ENCODE measurements at places on chromosomes 6 and 20.

GRCh38 chr6:33492093-33492492 is 37.7 kb downstream of the ZBTB9 start:
- DNase-seq: no peak

GRCh38 chr6:158503222-158503621 is 56.7 kb upstream of the TMEM181 start:
- DNase-seq: no peak

- peak; percentile 27 for DNase-seq
Measured at GRCh38 chr20:3751675-3752385, 15.7 kb downstream of the ADISSP start.

- no peak for DNase-seq
Measured at GRCh38 chr20:51154708-51155690, 132.1 kb upstream of the KCNG1 start.

DNA sequence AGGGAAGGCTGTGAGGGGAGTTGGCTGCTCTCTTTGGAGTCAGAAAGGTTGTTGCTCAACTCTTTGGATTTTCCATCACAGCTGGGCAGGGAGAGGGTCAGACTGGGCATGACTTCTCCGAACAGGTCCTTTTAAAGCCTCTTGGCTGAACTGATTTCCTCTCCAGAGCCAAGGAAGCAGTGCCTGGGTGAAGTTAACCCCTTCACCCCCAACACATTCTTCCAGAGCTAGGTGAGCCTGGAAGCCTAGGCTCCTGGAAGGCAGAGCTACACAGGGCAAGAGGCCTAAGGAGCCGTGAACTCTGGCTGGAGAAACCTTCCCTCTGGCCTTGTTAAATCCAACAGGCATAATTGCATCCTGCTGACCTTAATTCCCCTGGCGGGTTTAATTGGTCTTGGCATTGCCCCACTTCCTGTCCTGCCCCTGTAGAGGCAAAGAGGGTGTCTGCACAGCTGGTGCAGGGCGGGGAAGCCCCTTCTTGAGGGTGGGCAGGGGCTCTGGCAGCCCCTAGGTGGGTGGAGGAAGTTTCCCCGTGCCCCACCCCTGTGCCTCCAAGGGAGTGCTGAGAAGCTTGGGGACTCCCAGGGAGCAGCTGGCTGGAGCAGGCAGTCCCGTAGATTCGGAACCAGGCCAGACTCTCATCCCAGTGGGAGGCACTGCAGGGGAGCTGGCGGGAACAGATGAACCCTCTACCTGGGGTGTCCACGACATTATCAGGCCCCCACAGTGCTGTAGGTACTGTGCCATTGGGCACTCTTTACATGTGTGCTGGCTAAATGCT is 3.6 kb upstream of the MYLK2 start:
- DNase-seq: no peak

- DNase-seq: no peak
Measured at GRCh38 chr6:66173587-66173986, 466.6 kb upstream of the EYS start.

- no peak for DNase-seq
Measured at GRCh38 chr20:59725476-59726280, 121.3 kb downstream of the PHACTR3 start.
